ENCODE measurements at places on chromosomes 12 and 14.
A peak's percentile ranks its signal among the peaks of the same experiment; 100 is the strongest.

DNA sequence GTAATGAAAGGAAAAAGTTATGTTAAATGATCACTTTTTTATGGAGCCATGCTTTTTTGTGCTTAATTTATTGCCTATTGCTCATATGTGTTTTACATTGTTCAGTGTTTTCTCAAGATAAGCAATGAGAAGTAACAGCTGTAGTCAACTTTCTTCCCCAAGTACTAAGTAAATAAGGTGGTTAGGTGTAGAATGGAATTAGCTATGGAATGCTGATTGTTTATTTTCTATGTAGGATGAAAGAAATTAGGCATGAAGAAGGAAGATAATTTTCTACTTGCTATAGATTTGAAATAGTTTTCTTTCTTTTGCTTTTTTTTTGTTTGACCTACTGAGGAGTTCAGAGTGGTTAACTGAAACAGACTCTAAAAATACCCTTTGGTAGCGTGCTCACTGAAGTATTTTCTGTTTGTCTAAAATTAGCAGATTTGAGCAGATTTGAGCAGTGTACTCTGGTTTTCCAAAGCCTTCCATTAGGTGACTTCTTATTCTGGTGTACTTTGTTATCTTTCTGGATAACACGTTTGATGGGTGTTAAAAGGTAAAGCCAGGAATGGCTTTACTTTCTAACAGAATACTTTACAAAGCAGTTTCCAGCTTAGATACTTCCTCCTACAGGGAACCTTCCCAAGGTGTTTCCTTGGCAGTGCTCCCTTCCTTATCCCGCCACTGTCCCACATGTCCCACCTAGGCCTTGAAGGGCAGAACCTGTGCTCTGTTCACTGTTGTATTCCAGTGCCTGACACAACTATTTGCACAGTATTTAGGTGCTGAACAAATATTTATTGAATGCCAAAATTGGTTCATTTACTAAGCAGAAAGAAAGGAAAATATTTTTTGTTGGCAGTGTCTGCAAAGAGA, 56.0 kb downstream of the RASSF3 start:
- DNase-seq = no peak

DNA sequence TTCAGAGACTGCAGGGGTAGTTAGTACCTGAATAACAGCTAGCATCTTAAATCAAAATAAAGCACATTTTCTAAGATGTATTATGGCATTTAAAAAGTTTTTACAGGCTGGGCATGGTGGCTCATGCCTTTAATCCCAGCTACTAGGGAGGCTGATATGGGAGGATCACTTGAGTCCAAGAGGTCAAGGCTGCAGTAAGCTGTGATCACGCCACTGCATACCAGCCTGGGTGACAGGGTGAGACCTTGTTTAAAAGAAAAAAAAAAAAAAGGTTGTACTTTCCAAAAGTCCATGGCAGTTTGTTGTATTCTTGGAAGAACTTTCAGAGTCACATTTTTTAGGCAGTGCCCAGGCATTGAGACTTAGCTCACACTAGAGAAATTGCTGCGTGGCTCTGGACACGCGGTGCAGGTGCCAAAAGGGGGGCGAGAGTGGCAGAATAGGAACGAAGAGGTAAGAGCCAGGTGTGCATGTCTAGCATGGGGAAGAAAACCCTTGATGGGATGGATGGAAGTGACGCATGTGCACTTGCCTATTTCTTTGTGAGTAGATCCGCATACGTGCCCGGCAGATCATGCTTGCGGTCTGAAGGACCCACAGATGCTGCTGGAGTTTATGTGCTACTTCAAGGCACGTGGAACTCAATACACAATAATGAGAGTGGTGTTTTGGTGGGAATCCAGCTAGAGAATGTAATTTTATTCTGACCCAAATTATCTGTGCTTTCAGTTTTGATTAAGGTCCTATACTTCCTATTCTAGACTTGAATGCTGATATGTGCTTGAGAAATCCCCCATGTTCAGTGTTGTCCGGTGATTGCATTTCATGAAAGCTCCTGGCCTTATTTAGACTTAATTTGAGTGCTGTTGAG, 11.9 kb downstream of the ANKRD13A start:
- DNase-seq = no peak

DNA sequence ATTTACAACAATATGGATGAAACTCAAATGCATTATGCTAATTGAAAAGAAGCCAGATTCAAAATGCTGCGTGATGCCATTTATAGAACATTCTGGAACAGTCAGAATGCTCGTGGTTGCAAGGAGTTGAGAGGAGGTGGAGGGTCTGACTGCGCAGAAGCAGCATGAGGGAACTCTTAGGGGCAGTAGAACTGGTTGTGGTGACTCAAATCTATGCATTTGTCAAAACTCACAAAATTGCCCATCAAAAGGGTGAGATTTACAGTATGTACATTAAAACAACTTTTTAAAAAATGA, 113.7 kb upstream of the PDZRN4 start:
- no peak for DNase-seq

- no peak for DNase-seq
Measured at GRCh38 chr14:95041477-95042020, 115.8 kb downstream of the DICER1 start.

GRCh38 chr14:91175291-91176201, 61.7 kb downstream of the DGLUCY start:
- no peak for DNase-seq

DNA sequence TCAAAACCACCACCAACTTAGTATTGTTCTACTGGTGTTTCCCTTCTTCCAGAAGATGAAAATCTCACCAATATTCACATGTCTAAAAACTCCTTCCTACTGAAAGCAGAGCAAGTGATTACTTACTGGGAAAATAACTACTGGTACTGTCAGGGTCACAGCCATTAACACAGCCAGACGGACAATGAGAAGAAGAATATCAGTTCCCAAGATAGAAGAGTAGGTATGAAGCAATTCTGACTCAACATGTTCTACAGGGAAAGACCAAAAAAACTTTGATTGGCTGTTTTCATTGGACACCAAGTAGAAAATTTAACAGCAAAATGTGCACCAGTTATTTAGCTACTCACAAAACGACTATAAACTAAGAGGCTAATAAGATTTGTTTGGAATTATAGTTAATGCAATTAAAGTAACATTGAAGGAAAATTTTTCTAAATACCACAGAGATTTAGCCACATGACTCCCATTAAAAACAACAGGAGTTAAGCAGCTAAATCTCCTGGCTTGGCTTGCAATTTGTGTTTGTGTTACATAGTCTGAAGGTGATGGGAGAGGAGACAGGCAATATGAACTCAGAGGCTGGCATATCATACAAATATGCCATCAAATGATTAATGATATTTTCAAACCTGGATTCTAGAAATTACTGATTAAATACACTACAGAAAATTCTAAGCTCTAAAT, 9.5 kb downstream of the SLC38A2 start:
- DNase-seq = no peak

DNA sequence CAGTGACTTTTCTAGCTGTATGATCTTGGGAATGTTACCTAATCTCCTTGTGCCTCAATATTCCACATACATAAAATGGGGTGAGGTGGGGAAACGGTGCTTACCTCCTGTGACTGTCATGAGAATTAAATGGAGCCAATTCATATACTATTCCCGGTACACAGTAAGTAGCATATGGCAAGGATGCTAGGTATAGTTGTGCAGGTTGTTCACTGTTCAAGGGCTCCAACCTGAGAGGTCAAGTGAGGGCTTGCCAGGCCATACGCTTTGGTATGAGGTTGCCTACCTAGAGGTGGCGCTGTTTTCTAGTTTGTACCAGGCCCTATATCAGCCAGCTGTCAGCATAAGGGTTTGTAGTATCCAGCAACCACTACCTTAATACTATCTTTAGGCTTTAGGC, 3.6 kb upstream of the BATF start:
- DNase-seq = no peak

DNA sequence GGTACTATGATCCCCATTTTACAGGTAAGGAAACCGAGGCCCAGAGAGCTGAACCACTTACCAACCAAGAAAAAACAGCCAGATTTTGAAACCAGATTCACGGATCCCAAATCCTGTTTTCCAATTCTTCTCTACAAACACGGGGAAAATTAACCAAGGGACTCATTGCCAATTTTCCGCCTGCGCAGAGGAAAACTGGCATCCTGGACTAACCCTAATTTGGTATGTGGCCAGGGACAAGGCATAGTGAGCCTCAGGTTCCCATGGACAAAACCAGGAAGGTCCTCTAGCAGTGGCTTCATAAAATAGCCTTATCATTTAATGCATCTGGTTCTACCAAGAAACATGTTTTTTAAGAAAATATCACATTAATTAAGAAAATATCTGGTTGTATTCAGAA, 517.3 kb downstream of the MED13L start:
- DNase-seq = no peak

- DNase-seq = no peak
Measured at GRCh38 chr12:7127916-7128626, 618 bp downstream of the RBP5 start.

DNA sequence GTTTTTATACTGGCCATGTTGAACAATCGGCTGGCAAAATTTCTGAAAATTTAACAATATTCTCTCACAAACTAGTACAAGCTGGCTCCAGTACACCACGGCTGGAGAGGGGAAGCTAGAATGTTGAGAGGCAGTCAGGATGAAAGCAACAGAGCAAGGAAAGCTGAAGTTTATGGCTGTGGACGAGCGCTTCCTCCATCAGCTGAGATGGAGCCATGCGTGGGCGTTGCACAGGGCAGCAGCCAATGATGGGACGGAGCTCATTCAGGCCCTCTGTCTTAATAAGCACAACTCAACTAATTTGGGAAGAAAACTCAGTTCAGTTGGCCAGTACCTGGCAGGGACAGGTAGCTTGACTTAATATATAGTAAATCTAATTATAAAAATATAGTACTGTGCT, 14.1 kb upstream of the DCP1B start:
- no peak for DNase-seq

GRCh38 chr12:105047308-105047707, 37.0 kb downstream of the ALDH1L2 start:
- no peak for DNase-seq

DNA sequence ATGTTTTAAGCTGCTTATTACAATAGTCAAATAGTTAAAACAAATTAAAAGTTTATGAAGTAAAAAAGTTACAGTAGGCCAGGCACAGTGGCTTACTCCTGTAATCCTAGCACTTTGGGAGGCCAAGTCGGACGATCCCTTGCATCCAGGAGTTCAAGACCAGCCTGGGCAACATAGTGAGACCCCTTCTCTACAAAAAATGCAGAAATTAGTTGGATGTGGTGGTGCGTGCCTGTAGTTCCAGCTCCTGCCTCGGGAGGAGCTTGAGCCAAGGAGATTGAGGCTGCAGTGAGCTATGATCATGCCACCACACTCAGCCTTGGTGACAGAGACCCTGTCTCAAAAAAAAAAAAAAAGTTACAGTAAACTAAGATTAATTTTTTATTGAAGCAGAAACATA, 142.6 kb downstream of the MIPOL1 start:
- no peak for DNase-seq

GRCh38 chr14:68981139-68981538, 2.0 kb upstream of the ACTN1 start:
- no peak for DNase-seq

GRCh38 chr12:62834971-62835547, 99.9 kb downstream of the PPM1H start:
- DNase-seq = no peak

GRCh38 chr14:63964113-63964512, 111.3 kb downstream of the SYNE2 start:
- no peak for DNase-seq

DNA sequence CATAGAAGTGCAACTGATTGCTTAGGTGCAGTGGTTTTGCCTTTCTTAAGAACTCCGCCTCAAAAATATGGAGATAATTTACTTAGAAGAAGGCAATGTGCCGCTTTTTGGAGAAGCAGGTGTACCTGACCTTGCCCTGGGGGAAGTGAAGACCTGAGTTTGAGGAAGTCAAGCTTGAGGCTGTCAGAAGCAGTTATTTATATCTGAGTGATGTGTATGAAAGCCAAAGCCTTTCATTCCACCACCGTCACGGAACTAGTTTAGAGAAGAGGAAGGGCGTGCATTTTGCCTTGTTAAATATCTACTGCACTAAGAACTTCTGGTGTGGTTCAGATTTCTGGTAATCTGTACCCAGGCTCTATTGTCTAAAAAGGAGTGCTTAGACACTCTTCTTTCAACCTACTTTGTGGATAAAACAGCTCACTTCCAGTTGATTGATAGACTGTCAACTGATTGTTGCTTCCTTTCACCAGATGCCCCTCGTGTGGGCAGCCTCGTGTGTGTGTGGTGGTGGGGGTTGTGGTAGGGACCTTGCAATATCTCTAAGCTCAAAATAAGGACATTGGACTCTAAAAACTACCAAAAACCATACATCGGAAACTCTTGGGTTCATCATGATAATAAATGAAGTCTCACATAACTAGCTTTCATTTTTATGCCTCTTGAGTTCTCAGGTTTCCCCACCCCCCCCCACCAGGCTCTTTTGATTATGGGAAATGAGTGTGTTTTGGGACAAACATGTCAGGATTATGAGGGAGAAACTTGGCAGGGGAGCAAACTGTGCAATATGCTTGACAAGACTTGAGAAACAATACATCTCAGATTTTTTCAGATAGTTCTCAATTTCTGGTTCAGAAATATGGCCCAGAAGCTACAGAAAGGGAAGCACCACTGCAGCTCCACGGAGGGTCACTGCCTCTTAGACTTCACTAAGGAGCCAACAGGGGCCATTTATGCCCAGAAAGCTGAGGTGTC, 78.6 kb downstream of the ARF6 start:
- peak; percentile 42 for DNase-seq

- DNase-seq = no peak
Measured at GRCh38 chr12:28998662-28999120, 150.4 kb upstream of the FAR2 start.
